ENCODE measurements at places on chromosomes 5 and 9. TPM values are rescaled to one million over a fixed set of nuclear protein-coding genes. Genes with fewer than 3 reads are reported as not detected.
A peak's percentile ranks its signal among the peaks of the same experiment; 100 is the strongest.

GRCh38 chr9:134210511-134210907, 46.1 kb upstream of the RNU6ATAC start:
- no peak for DNase-seq

DNA sequence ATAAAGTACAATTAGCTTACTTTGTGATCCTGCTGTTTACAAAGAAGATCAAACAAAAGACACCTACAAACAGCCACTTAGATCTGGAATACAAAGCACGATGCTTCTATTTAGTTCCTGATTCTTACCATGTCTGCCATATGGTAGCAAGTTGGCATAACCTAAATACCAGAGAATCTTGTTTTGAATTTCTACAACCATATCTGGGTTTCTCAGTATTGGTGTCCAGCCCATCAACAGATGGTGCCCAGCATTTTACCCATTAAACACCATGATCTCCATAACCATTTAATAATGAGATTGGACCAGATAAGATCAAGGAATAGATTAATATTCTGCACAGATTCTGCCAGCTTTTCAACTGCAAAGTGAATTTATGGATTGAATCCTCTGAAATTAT, 29.8 kb downstream of the SLC24A2 start:
- DNase-seq, result no peak

DNA sequence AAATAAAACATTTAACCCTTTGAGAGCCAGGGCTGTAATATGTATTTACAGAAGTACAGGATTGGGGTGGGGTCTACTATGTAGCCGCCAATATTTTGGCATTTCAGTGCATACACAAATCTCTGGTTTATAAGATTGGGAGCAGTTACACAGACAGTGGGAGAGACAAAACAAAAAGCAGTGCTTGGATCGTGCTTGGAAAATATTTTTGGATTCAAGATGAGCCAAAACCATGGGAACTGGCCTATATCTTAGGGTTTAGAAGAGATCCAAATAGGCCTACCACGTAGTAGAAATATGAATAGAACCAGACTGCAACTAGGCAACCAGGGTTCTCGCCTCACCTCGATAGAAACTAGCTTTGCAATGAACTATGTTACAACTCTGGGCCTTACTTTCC, 169.6 kb downstream of the SLC12A2 start:
- no peak for DNase-seq

- DNase-seq, result peak; percentile 87
Observed at GRCh38 chr9:120366644-120367019, 213.3 kb downstream of the CDK5RAP2 start.

GRCh38 chr5:137282216-137282615, 216.9 kb downstream of the SPOCK1 start:
- no peak for DNase-seq

DNA sequence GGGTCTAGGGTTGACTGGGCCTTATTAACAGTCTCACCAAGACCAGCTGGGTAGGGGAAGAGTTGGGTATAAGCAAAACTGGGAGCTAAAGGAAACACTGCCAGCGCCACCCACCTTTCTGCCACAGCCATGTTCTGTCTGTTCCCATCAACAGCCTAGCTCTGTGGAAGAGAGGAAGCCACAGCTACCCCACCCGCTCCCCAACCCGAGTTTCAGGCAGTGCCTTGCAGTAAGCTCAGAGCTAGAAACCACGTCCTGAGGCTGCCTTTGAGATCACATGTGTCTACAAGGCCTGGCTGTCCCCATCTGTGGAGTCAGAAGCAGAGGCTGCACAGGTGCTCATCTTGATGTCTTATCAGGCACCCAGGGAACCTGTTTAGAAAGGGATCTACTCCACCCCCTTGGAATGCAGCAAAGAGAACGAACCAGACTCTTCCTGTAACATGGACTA, 15.3 kb downstream of the HNRNPH1 start:
- no peak for DNase-seq

- DNase-seq, result no peak
Observed at GRCh38 chr5:139481122-139481533, 1.4 kb downstream of the STING1 start.

DNA sequence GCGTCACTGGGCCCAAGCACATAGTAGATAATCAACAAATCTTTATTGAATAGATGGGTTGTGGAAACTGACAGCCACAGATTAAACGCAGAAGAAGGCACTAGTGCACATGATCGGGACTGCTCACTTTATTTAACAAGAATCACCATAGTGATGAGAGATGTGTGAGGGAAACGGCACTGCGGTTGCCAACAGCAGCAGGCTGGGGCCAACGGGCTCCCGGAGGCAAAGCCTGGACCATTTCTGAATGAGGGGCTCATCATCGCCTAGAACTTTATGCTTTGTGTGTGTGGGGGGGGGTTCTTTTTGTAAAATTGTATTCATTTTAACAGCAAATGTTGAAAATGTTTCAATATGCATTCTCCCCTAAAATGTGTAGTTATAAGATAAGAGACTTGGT, 61.9 kb upstream of the RUFY1 start:
- DNase-seq, result no peak

DNA sequence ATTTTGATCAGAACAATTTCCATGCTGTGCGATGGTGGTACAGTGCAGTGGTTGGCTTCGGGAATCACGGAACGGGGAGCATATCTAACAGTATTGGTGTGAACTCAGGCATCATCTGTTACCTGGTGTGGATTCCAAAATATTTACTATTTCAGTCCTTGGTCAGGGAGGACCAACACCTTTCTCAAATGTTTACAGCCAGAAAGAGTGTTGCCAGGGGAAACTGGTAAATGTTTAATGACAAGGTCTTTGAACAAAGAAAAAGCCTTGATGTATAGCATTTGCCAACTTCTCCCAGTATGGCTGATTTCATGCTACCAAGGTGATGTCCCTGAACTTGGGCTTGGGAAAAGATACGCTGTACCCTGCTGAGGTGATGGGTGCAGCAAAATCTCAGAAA, 145.6 kb upstream of the POC5 start:
- DNase-seq, result no peak

DNA sequence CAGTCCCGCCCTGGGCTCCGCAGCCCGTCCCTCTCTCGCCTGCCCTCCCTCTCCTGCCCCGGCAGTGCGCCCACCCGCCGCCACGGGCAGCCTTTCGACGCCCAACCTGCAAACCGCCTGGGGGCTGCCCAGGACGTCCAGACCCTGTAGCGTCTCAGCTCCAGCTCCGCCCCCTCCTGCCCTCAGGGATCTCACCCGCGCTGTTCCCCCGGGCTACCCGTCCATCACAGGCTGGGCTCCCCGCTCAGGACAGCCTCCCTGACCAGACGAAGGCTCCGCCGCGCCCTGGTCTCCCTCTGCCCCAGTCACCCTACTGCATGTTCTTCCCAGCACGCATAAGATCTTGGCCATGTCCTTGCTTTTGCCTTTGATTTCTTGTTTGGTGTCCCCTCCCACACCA, 1.4 kb downstream of the RASGEF1C start:
- no peak for DNase-seq

DNA sequence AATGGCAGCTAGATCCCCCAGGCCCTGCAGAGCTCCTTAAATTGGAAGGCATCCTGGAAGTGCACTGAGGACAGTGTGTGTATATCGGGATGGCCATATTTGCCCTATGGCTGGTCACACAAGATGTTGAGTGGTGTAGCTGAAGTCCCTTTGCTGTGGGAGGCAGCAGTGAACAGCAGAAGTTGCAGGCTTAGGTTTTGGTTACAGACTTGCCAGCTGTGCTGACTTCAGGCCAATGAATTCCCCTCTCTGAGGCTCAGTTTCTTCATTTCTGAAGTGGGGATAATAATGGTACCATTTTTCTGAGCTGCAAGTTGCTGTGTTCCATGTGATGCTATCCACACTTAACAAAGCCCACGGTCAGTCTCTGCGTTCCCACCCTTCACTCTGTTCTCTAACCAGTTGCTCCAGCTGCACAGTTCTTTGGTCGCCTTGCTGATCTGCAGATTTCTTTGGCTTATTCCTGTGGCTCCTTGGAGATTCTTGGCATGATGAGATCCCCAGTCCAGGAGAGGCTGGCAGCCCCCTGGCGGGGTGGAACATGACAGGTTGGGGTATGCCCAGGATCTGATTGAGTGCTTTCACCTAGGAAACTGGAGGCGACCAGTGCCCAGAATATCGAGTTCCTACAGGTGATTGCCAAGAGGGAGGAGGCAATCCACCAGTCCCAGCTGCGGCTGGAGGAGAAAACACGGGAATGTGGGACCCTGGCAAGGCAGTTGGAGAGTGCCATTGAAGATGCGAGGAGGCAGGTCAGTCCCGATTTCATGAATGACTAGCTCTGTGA, 6.5 kb upstream of the GLE1 start:
- DNase-seq, result no peak

DNA sequence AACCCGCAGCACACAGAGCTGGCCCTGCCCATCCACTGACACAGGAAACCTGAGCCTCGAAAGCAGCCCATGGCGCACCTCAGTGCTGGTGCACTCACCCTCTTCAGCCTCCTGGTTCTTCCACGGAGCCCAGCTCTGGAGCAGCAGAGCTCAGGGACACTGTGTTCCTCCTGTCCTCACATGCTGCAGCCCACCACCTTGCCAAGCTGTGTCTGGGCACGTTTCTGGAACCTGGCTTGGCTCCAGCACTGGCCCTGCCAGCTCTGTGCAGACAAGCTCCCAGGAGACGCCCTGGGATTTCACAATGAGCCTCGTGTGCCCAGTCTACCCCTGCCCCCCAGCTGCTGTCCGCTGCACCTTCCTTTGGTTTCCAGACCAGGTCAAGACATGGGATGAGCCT, 119.5 kb downstream of the SYK start:
- peak; percentile 99 for DNase-seq

GRCh38 chr5:174489215-174489614, 235.2 kb upstream of the MSX2 start:
- DNase-seq, result no peak

DNA sequence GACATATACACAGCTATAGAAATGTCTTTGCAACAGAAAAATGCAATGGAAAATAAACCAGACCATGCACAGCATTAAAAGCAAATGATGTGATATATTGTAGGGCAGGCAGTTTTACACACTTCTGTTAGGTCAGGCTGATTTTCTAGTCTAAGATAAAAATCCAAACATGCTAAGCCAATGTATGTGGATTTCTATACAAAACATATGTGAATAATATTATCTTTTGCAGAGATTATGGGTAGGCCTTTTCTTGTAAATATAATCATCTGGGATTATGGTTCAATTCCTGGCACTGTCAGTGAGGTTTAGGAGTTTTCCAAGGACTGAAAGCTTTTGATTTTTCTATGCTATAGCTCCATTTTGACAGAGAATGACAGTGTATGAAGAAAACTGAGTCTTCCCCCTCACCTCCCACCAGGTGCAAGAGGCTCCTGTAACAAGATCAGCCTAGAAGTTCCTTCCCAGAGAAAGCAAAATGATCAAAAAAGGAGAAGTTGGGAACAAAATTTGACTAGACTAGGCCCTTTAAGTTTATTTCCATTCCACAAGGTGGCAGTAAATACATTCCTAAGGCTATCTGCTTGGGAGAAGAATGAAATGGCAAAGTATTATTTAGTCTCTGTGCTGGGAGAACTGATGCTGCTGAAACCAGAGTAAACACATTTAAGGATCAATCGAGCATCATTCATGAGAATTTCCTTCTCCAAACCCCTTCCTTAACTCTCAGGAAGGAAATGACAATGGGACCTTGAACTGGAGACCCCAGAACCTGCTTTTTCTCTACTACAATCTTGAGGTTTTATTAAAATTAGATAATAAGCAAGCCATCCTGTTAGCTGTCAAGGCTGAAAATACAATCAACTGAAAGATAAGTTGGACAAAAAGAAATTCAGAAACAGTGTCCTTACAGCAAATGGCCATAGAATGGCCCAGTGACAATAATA, 133.0 kb upstream of the TUT7 start:
- no peak for DNase-seq

DNA sequence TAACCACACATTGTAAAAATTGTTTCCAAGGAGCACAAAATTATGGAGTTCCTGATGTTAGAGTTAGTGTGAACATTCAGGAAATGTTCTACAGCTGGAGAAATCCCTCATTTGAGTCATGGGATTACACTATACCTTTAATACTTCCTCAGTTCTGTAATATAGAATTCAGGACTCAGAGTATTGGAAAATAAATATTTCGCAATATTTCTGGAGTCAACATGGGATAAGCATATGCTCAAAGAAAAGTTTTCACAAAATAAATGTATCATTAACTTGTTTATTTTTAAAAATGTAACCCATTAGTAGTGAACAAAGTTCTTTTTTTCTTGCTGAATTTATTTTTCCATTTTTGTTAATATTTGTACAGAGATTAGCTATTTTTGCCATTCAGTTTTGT, 8.6 kb downstream of the CYLC2 start:
- DNase-seq, result no peak

DNA sequence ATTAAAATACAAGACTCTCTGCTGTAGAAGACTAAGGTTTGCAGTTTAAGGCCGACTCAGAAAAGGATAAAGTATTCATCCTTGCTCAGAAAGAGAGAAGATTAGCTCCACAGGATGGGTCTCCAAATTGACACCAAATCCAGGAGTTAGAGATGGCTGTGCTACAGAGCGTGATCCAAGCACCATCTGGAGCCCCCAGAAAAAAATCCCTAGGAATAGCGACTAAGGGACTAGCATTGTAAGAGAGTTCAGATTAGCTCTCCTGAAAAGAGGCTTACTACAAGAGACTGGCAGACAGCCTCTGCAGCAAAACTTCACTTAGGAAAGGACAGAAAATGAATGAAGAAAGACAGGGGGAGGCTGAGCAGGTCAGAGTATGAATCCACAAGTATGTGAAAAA, 3.7 kb downstream of the SIL1 start:
- DNase-seq, result no peak

- no peak for DNase-seq
Observed at GRCh38 chr5:103909391-103909790, 346.8 kb upstream of the NUDT12 start.

Gene JAKMIP2
- 0.27 TPM for total RNA-seq

Gene EQTN
- total RNA-seq, result not detected

Gene PCDHB13
- 4.0 TPM for total RNA-seq

Gene GRIN1
- total RNA-seq, result not detected

Gene MOCS2
- total RNA-seq, result 69.8 TPM

Gene EIF4E1B
- not detected for total RNA-seq

Gene NR6A1
- 15.3 TPM for total RNA-seq

Gene TNFSF8
- 2.2 TPM for total RNA-seq

Gene B4GALT7
- 43.3 TPM for total RNA-seq

Gene ZNG1F
- total RNA-seq, result 23.7 TPM

Gene SYK
- total RNA-seq, result 107 TPM

Gene SLC44A1
- total RNA-seq, result 102 TPM
